Gastroesophageal sphincter (tissue), 4 donors: ENCODE measurements at places on chromosomes 16 and 17. TPM values are rescaled to one million over a fixed set of nuclear protein-coding genes. Genes with fewer than 3 reads are reported as not detected.

Gene CISD3
- total RNA-seq: 8.5 TPM

DNA sequence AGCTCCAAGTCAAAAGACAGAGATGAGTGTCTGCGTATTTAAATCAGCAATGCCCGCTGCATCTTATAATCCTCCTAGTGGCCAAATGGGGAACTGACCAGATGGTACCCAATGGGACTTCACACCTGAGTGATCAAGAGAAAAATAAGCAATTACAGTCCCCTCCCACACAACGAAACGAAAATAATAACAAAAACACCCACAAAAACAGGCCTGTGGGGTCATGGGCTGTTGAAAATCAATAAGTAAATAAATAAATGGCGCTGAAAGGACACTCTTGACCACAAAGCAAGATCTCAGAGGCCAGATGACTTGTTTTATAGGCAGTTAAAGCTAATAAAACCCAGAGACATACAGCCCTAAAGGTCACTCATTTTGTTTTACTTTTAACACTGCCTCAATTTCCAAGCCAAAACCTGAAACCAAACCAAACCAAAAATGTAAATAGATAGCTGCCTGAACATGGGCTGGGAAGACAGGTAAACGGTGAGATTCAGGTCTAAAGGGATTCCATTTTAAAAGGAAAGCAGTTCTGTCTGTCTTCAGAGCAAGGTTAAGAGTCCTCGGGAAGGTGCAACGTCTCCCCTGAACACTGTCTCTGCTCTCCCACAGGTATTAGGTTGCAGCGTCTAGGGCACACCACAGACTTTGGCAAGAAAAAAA lies 1.3 kb downstream of the ZNF821 start:
- no peak for ATAC-seq

- ATAC-seq: no peak
Measured at GRCh38 chr16:22671301-22672076, 142.5 kb upstream of the HS3ST2 start.

GRCh38 chr16:54318941-54319340 lies 32.4 kb upstream of the IRX3 start:
- no peak for ATAC-seq

Gene FAAP100
- 32.1 TPM for total RNA-seq

GRCh38 chr17:42692489-42692888 lies 10.2 kb downstream of the CNTNAP1 start:
- no peak for ATAC-seq

GRCh38 chr16:65532258-65532657 lies 410.4 kb upstream of the CDH11 start:
- ATAC-seq: no peak

Gene VAT1L
- total RNA-seq: 2.2 TPM

DNA sequence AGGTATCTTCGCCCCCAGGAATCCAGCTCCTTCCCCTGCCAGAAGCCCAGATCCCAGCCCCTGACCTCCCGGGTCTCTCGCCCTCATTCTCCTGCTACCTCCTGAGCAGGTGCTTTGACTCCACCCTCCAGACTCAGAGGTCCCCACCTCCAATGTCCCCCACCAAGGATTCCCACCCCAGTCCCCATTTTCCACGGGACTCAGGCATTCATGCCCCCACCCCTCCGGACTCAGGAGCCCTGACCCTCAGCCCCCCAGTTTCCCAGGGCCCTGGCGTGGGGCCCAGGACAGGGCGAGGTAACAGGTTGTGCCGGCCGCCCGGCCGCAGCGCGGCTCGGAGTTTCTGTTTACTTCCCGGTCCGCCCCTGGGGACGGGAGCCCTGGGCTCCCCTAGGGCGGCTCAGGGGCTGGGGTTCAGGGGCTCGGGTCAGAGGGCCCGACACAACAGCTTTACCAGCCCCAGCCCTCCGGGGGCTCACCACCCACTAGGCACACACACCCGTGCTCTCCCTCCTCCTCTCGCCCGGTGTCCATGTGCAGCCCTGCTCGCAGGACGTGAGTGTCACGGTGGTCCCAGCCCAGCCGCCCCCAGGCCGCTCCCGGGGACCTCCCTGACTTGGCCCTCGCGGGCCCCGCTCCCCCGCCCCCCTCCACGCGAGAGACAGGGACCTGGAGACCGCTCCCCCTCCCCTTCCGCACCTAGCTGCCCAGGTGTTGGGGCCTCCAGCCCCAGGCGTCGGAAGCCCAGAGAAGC lies 595 bp downstream of the BICDL2 start:
- ATAC-seq: no peak

- ATAC-seq: no peak
Measured at GRCh38 chr16:11211977-11212797, 43.8 kb downstream of the SOCS1 start.

DNA sequence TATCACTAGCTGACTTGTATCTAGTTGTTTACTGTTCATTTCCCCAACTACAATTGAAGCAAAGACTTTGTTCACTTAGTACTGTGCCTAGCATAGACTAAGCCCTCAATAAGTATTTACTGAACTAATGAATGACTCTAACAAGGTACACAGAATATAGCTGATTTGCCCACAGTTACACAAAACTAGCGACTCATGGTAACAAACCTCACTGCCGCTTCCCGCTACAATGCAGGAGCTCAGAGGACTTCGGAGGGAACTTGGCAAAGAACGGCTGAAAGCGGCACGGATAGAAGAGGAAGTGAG lies 524 bp downstream of the EFTUD2 start:
- ATAC-seq: no peak

- no peak for ATAC-seq
Measured at GRCh38 chr16:28897826-28898225, 19.5 kb downstream of the ATP2A1 start.

- ATAC-seq: peak; percentile 70
Measured at GRCh38 chr16:27315333-27316037, 1.7 kb downstream of the IL4R start.

DNA sequence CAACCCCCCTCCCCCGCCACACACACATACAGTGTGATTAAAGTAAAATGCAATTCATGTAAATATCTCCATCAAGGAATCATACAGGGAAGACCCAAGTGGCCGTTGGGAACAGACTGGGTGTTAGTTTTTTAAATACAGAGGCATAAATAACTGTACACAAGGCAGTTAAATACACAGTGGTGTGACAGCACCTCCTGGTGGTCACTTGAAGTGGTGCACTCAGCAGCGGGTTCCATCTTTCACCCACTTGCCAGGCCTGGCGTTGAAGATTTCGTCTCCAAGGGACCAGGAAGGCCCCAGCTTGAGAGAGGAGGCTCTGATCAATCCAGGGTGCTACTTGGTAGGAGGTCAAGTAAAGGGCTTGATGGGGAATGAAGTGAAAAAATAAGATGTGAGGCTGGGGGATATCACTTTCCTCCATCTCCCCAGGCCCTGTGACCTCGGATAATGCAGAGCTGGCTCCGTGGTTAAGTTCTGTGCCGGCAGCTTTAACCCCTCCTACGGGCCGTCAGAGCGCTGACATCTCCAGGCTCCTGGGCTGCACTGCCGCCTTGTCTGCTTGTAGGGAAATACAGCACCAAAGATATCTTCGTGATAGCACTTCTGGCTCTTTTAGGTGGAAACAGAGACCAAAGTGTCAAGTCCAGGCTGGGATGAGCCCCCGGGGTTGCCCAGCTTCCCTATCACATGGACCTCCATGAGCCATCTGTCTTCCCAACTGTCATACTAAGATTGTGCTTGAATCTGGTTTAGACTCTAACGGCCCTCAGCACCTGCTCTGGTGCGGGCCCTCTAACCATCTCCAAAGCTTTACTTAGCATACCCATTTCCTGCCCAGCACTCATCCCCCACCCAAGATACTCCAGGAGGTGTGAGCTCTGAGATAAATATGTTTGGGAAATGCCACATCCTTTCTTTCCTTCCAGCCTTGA lies 20.7 kb downstream of the LGALS9 start:
- ATAC-seq: peak; percentile 36

GRCh38 chr17:44200478-44201155 lies 933 bp upstream of the ATXN7L3 start:
- ATAC-seq: no peak

GRCh38 chr17:68768804-68769203 lies 167.6 kb upstream of the FAM20A start:
- ATAC-seq: no peak

DNA sequence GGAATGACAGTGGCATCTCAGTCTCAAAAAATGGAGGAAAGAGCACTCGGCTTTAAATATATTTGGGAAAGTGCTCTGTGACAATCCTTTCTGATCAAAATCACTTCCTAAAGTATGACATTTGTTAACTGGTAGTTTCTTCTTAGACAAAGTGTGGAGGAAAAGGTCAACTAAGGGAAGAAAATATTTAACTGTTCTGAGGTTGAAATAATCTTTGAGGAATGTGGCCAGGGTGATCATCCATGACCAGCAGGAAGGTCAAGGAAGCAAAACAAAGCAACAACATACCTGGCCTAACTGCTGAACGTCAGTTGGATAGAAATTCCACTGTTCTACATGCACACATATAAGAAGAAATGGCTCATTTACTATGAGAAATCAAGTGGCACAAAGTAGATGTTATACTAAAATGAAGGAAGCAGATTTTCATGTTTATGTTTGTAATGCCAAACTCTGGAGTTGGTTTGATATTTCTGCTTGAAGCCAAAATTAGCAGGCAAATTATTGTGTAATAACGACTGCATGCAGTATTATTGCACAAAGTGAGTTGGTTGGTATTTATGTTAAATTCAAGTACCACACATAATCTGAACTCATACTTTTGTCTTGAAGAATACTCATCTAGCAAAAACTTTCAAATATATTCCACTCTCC lies 87.3 kb upstream of the CORO6 start:
- peak; percentile 11 for ATAC-seq

- ATAC-seq: no peak
Measured at GRCh38 chr17:64390044-64390443, 616 bp downstream of the PECAM1 start.

DNA sequence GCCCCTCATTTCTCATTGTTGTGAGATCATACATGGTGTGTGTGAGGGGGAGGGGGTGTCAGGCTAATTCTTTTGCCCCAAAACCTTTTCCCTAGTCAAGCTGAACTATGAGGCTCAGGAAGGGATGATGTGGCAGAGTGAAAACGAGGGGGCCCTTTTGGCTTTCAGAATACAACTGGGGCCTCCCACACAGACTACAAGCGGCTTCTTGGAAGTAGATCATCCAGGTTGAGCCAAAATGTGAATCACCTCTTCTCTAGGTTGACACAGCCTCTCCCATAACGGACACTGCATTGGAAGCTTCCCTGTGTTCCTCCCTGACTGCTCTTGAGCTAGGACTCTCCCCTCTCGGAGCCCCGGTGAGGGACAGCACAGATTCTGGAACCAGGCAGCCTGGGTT lies 2.3 kb upstream of the ALKBH5 start:
- ATAC-seq: no peak

DNA sequence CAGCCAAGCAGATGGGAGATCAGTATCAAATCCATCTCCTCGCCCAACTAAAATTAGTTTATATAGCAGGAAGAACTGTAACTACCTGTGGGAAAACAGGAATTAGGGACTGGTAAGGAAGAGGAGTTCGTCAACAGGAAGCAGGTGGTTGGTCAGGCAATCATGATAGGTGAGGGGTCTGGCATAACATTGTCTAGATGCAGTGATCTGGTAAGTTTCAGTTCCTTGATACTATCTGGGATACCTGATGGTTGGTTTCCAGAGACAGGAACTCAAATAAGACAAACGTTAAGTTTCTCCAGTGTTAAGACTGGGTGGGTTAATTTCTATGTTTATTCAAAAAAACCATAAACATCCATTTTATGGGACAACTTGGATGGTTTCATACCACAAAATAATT lies 53.8 kb downstream of the CEP112 start:
- no peak for ATAC-seq

DNA sequence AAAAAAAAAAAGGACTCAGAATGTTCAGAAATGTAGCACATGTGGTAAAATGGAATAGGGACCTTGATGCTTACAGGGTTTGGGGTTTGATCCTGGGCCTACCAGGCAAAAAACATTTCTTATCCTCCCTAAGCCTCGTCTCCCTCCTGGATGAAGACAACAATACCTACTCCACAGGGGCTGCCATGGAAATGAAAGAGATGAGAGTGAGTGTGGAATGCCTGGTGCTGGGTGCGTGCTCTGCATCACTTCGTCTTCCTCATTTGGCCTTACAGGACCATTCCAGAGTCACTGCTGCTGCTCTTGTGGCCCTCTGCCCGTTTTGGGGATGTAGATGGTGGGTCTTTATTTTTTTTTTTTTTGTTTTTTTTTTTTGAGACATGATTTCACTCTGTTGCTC lies 692.9 kb upstream of the EEF2KMT start:
- no peak for ATAC-seq

DNA sequence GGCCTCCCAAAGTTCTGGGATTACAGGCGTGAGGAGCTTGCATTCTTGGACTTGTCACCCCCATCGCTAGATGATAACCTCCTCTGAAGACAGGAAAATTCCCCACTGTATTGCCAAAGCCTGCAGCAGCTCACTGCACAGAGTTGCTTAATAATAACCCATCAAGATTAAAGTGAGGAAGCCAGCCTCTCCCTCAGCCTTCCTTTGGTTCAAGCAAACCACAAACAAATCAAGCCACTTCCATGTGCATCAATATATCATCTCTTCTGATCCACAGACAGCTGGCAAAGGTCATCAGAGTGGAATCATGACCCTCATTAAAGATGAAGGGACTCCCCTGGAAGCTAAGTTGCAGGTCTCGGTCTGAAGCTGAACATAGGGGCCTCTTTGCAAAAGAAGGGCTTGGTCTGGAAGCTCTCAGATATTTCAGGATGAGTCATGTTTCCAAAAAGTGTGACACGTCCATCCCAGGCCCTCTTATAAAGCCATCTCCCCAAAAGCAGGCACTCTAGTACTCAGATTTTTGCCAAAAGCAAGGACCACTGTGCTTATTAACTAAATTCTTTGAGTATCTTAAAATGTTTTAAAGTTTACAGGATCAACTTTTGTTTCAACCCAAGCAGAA lies 4.8 kb downstream of the EMP2 start:
- ATAC-seq: no peak

- ATAC-seq: no peak
Measured at GRCh38 chr16:88353691-88354090, 29.1 kb upstream of the ZNF469 start.

GRCh38 chr16:65120831-65121721 lies 787 bp downstream of the CDH11 start:
- ATAC-seq: no peak

Gene ZNF469
- total RNA-seq: 1.1 TPM
